ENCODE measurements at places on chromosomes 7 and 10.

DNA sequence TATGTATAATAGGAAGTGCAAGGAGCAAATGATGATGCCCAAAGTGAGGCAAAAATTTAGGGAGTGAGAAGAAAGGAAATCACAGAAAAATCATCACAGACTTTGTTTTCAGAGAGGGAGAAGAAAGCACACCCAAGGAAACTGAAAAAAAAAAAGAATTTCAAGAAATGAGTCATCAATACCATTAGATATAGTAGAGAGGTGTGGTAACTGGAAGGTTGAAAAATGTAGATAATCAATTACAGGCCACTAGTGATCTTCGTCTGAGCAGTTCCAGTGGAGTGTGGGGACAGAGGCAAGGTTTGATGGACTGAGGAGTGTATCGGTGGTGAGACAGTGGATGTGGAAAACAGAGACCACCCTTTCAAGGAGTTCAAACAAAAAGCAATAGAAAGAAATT is 31.7 kb downstream of the ASB4 start:
- no peak for DNase-seq

DNA sequence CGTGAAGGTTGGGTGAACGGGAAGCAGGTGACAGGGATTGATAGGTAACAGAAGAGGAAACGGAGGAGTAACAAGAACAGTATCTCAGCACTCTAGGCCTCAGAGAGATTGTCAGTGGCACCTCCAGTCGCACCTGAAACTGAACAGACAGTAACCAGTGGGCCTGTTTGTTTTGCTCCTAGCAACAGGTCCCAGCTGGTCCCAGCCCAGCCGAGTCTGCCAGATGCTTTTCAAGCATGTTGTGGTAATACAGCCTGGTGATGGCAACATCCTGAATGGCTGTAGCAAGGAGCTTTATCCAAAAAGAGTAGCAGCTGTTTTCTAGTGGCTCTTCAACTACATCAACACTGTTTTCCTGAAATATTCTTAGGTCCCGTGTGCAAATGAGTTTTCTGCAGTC is 4.7 kb downstream of the CACNB2 start:
- no peak for DNase-seq

DNA sequence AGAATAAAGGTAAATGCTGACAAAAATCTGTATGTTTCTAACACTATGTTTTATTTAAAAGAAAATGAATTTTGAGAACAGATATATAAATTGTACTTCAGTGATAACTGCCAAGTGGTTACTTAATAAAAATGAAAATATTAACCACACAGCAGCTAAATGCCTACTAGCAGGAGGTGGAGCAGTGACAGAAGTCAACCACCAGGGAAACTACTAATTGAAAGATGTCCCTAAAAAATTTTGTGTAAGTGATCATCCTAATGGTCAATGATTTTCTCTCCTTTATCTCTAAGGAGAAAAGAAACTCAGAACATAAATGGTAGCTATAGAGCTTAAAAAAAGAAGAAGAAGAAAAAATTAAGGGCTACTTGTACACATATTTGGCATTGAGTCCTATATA is 22.9 kb downstream of the WNT16 start:
- no peak for DNase-seq

- no peak for DNase-seq
Measured at GRCh38 chr10:78321000-78321399, 287.3 kb downstream of the RPS24 start.

DNA sequence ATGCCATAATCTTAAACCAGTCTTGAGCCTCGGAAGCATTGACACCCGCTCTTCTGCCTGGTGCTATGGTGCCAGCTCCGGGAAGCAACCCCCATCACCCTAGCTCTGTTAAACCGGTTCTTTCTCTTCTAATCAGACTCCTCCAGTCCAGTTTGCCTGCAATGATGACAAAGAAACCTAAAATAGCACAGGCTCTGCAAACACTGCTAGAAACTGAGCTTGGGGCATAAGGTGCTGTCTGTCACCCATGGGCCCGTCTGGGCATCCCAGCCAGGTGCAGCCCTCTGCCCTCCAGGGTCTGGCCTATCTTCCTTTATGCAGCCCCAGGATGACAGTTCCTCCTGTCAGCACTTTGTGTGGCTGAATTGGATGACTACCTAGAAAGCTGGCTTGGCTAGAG is 14.2 kb upstream of the CAMK2G start:
- no peak for DNase-seq

- DNase-seq: no peak
Measured at GRCh38 chr10:71840958-71841335, 10.1 kb downstream of the PSAP start.

DNA sequence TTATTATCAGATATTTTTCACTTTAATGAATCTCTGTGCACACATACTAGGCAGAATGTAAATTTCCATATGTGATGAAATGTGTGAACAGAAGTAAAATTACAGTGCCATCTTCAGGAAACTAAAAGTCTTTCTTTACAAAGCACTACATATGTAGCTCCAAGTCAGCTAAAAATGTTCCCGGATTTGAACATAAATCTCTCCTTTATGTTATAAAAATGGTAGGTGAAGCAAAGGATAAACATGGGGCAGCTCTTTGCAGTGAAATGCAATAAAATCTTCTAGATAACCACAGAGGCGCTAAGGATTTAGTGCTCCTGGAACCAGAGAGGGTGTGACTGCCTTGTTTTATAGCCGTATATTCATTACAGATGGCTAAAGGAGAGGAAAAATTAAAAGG is 104.9 kb upstream of the C7orf33 start:
- DNase-seq: no peak

DNA sequence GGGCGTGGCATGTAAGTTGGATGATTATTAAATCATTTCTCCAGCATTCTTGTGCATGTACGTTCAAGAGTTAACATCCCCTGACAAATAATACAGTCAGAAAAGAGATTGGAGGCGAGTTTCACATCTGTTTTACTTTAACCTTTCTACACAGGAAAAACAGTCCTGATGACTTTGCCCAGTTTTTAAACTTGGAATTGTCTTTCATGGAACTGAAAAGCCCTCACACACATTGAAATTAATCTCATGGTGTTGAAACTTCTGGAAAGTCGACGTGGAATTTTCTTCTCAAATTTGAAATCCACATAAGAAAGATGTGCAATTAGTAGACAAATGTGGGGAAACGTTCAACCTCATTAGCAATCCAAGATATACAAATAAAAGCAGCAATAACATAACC is 31.2 kb upstream of the ZNF438 start:
- DNase-seq: no peak

DNA sequence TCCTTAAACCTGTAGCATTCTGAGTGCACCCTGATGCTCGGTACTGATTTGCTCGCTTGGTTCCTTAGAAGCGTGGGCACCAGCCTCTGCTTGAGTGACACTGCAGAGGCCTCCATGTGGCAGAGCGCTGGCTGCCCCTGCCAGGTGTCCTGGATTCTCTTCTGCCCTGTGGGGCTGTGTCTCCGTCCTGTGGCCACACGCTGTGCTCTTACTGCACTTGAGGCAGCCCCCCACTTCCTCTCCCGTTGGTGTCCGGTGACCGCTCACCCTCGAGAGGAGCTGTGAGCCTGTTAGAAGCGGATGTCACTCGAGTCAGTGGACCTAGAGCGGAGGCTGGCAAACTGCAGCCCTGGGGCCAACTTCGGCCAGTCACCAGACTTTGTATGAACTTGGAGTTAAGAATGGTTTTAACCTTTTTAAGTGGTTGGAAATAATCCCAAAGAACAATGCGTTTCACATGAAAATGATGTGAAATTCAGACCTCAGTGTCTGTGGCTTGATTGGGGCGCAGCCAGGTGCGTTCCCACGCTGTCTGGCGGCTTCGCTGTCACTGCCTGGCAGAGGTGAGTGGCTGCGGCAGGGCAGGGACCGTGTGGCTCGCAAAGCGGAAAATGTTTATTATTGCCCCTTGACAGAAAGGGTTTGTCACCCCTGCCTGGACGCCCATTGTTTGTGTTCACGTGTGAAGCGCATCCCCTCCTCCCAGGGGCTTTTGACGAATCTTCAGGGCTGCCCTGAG is 114.6 kb downstream of the CYTH3 start:
- DNase-seq: no peak

- DNase-seq: no peak
Measured at GRCh38 chr10:92278996-92279696, 11.7 kb downstream of the CPEB3 start.

DNA sequence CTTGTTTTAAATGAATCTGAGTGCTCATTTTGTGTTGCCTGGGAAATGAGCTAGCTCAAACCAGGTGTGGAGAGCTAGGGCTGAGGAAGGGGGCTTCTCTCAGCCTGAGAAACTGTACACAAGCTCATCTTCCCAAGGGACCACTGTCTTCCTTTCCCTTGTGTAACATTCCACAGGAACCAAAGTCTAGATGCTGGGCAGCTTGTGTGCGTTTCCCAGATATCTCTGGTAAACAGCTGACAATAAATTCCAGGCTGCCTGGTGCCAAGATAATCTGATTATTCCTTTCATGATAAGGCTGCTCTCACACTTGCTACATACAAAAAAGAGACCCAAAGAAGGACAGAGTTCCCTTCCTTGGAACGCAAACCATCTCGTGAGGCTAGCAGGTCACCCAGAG is 33.1 kb upstream of the MKLN1 start:
- no peak for DNase-seq

DNA sequence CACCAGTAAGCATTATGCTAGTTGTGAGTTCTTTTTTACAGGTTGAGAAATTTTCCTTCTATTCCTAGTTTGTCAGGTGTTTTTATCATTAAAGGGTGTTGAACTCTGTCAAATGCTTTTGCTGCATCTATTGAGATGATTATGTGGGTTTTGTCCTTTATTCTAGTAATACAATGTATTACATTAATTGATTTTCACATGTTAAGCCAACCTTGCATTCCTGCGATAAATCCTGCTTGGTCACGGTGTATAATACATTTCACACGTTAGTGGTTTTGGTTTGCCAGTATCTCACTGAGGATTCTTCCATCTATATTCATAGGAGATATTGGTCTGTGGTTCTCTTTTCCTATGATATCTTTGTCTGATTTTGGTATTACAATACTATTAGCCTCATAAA is 136.0 kb downstream of the UBE2H start:
- DNase-seq: no peak

DNA sequence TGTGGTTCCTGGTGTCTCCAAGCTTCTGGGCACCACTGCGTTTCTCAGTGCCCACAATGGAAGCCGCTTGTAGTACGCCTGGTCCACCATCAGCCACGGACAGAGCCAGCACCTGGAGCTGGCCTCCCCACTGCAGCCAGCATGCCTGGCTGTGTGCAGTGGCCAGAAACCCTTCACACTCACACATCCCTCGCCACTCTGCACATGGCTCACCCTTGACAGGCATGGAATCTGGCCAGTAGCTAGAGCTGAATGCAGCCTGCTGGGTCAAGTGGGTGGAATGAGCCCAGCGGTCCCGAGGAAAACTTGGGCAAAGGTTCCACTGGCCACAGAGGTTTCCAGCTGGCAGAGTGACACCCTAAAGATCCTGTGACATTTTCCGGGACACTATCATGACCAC is 146.0 kb upstream of the ADO start:
- no peak for DNase-seq

- no peak for DNase-seq
Measured at GRCh38 chr10:107443326-107443725, 278.8 kb upstream of the SORCS1 start.

DNA sequence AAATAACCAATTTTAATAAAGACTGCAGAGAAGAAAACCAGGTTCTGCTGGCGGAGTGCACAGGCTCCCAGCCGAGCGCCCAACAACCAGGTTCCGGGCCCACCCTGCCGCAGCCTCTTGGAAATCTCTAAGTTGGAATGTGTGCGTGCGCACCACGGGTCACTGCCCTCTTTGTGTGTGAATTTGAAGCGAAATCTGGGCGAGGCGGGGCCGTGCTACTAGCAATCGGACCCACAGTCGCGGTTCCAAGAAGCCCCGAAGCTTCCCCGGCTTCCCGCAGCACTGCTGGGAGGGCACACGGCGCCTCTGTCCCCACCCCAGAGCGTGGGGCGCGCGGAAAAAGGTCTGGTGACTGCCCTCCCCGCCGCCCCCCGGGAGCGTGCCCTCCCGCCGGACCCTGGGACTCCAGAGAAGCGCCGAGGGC is 666 bp upstream of the MAP3K8 start:
- no peak for DNase-seq

- DNase-seq: no peak
Measured at GRCh38 chr7:122327969-122328368, 23.4 kb upstream of the FEZF1 start.

DNA sequence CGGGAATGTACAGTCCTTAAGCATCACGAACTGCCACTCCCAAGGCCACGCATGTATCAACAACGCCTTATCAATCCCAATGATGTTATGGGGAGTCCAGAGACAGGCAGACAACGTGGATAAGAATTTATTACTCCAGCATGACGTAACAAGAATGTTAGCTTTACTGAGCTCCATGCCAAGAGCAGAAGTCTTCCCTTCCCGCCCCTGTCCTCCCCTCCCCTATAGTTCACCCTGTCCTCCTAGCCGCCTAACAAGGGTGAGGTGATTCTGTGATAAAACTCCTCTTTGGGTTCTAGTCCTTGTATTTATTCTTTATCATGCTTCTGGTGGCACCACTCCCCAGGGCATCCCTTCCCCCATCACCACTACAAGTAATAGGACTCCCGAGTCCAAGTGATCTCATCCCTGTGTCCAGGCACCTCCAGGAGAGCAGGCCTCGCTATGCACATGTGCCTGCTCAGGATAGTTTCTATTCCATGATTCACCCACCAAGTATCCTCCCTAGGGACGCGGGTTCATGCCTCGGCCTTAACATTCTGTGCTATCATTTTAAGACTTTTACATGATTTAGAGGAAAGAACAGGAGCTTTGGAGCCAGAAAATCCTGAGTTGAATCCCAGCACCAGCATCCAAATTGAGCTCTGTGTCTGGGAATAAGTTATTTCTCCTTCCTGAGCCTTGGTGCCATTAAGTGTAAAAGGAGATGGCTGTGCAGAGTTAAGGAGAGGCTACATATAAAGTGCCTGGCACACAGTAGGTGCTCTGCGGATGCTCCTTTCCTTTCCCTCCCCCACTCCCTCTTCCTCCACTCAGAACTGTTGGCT is 15.4 kb downstream of the GSDME start:
- no peak for DNase-seq

DNA sequence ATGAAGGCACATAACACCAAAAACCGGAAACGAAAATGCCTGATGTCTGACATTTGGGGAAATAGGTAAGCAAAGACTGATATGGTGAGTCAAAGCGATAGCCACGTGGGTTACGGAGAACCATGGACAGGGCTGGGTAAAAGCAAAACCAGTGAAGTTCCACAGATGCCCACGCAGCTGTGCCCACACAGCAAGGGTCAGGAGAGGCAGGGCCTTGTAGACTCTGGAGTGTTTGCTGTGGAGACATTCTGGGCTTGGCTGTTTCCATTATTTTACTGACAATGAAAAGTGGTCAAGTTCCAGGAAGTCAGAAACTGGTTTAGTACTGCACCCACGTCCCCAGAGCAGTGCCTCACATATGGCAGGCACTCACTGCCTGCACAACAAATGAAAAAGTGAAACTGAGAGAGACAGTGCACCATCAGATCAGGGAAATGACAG is 148.7 kb downstream of the ZMYND11 start:
- DNase-seq: no peak

GRCh38 chr10:16441173-16441840 is 4.5 kb downstream of the PTER start:
- DNase-seq: no peak

GRCh38 chr7:94324380-94325121 is 70.1 kb upstream of the COL1A2 start:
- no peak for DNase-seq

GRCh38 chr10:52903397-52903938 is 130.9 kb upstream of the MBL2 start:
- DNase-seq: no peak

All from NCI-H2081 treated with DMSO at 0.1 percent for 48 hours (cell line).